ENCODE measurements at places on chromosomes 11 and 22.

DNA sequence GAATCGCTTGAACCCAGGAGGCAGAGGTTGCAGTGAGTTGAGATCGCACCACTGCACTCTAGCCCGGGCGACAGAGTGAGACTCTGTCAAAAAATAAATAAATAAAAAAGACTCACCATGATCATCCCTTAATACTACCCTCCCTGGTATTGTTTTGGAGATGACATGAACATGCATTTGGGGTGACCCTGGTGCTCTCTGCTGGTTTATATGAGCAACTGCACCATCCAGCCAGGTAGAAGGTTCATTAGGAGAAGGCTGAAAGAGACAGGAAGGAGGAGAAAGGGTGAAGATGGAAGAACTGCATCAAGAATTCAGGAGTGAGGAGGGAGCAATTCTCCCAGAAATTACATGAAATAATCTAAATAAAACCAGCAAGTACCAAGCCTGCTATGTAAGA lies 37.8 kb downstream of the SLC5A1 start:
- DNase-seq, result no peak

DNA sequence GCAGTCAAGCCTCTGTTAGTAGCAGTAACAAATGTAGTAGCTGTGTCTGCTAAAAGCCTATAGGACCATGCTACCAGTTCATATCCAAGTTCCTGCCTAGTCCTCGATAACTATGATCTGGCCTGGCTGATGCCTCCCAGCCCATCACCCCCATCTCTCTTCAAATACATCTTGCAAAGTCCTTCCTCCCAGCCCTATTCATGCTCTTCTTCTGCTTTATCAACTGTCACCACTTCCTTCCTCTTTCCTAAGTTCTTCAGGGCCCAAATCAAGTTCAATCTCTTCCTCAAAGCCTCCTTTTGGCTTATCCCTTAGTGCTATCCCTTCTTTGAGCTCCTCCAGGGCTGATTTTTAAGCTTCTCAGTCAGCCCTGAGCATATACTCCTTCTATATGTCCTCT lies 150.9 kb upstream of the THY1 start:
- no peak for DNase-seq

GRCh38 chr11:64453466-64453865 lies 94.5 kb downstream of the RPS6KA4 start:
- no peak for DNase-seq

GRCh38 chr11:19879307-19880087 lies 166.9 kb downstream of the NAV2 start:
- no peak for DNase-seq

- no peak for DNase-seq
These were observed 197.1 kb downstream of the HIPK3 start for GRCh38 chr11:33454264-33454663.

GRCh38 chr22:27212102-27212501 lies 554.7 kb downstream of the MIAT start:
- no peak for DNase-seq

DNA sequence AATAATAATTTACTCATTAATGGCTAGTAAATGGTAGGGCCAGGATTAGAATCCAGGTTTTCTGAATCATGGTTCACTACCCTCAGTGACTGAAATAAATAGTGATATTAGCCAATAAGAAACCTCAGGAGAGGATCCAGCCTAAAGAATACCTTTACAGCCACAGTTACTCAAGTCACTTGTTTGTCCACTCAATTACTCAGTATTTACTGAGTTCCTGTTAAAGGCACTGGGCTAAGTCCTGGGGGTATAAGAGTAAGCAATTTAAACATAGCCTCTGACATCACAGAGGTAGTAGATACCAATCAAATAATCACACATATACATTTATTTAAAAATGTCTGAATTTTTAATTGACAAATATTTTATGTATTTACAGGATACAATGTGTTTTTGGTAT lies 56.8 kb upstream of the GAB2 start:
- DNase-seq, result no peak

GRCh38 chr22:37923927-37924326 lies 17.8 kb downstream of the MICALL1 start:
- DNase-seq, result no peak

- DNase-seq, result no peak
These were observed 388.8 kb downstream of the LUZP2 start for GRCh38 chr11:24885580-24886173.

DNA sequence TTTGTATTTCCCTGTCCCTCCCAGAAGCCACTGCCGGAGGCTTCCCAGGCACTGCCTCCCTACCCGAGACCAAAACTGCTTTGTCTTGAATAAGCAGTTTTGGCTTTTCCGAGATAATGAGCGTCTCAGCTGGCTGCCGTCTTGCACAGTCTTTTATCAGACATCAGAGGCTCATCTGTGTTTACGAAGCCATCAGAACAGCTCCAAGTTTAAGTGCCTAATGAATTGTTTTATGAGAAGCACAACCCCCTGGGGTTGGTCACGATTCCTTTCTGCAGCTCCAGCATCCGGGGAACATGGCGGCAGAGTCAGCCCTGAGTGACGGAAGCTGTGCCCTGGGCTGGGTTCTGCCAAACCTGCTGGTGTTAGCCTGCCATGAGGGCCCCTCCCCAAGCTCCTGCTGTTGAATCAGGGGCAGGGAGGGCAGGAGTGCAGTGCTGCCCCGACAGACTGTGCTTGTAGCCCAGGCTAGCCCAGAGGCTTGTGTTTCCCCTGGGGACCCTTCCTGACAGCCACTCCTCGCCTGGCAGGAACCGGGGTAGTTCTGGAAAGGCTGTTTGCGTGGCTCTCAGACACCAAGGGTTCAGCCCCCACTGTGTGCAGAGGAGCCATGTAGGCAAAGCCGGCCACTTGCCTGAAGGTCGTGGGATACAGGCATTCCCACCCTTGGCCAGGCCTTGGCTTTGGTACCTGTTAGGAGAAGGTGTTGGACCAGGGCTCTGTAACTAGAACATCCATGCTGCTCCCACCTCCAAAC lies 96.1 kb downstream of the MORC2 start:
- no peak for DNase-seq

- DNase-seq, result no peak
These were observed 13.6 kb downstream of the BCL9L start for GRCh38 chr11:118911880-118912741.

- no peak for DNase-seq
These were observed 17.1 kb upstream of the BDNF start for GRCh38 chr11:27717377-27717776.

GRCh38 chr22:39873965-39874364 lies 19.6 kb downstream of the ENTHD1 start:
- DNase-seq, result no peak

GRCh38 chr22:19466848-19467752 lies 11.9 kb downstream of the UFD1 start:
- DNase-seq, result no peak

- DNase-seq, result no peak
These were observed 47.3 kb downstream of the RDX start for GRCh38 chr11:110249066-110249465.

DNA sequence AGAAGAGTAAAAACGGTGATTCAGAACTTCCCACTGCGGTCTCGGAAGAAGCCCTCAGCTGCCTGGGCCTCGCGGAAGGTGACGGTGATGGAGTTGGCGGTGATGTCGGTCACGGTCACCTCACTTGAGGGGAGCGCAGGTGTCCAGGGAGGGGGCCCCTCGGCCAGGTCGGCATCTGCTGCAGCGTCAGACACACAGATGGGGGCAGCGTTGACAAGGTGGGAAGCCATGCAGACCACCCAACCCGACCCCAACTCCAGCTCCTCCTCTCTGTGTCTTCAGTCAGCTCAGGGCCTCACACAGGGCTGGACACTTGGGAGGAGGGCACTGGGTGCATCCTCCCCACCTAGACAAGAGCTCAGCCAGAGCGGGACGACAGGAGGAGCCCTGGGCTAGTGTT lies 18.6 kb downstream of the CBX7 start:
- no peak for DNase-seq

DNA sequence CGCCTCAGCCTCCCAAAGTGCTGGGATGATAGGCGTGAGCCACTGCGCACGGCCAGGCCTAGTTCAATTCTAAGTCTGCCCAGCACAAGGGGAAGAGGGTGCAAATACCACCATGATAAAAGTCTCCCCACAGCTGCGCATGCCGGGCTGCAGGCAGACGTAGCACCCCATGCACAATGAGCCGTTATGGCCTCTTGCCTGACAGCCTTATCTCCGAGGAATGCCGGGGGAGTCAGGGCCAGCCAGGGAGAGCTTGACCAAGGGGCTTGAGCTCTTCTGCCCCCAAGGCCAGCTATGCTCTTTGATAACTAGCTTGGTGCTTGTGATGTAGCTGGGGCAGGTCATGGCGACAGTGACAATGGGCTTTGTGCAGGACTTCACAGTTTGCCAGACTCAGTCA lies 13.7 kb upstream of the SCUBE1 start:
- no peak for DNase-seq

DNA sequence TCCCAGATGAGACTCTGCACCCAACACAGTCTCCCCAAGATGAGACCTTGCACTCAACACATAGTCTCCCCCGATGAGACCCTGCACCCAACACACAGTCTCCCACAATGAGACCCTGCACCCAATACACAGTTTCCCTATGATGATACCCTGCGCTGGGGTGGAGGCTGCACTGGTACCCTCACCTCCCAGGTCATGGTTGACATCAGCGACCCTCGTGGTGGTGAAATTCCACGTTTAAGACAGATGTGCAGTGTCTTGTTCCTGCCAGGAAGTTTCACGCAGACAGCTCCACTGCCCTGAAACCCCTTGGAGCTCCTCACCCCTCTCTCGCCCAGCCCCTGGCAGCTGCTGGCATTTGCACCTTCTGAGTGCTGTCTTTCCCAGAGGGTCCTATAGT lies 9.5 kb downstream of the MUC5AC start:
- DNase-seq, result no peak

All from cortex of kidney (tissue), 1 donor.